ENCODE measurements at places on chromosomes 12 and 14. TPM values are rescaled to one million over a fixed set of nuclear protein-coding genes. Genes with fewer than 3 reads are reported as not detected.

The INHBC gene
- not detected for total RNA-seq

The KRT77 gene
- not detected for total RNA-seq

The GSG1 gene
- not detected for total RNA-seq

The ASB2 gene
- total RNA-seq, result 1.3 TPM

The LMBR1L gene
- total RNA-seq, result 37.6 TPM

The TOGARAM1 gene
- 22.9 TPM for total RNA-seq

The CYP46A1 gene
- 1.6 TPM for total RNA-seq

GRCh38 chr12:108642269-108642870 is 8.7 kb upstream of the SELPLG start:
- DNase-seq, result no peak

GRCh38 chr14:24313913-24314312 is 2.6 kb downstream of the LTB4R start:
- DNase-seq, result no peak

GRCh38 chr14:68685419-68686204 is 107.3 kb downstream of the ZFP36L1 start:
- no peak for DNase-seq

- no peak for DNase-seq
These were observed 259.7 kb downstream of the AACS start for GRCh38 chr12:125324861-125325490.

- no peak for DNase-seq
These were observed 82.7 kb downstream of the GRIP1 start for GRCh38 chr12:66596199-66596598.

DNA sequence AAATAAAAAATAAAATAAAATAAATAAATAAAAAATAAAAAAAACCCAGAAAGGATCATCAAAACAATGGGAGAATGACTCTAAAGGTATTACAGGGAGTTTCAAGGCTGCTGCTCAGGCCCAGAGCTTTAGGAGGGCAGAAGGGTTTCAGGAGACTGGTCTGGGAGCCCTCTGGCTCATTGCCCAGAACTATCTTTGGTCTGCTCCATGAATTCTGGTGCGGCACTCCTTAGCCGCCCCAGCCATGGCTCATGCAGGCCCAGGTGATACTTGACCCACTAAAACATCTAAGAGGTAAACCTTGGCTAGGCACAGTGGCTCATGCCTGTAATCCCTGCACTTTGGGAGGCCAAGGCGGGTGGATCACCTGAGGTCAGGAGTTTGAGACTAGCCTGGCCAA is 14.7 kb upstream of the TMED10 start:
- no peak for DNase-seq

GRCh38 chr12:110314308-110314707 is 33.3 kb downstream of the ATP2A2 start:
- DNase-seq, result no peak

GRCh38 chr12:95918194-95918993 is 24.0 kb downstream of the CCDC38 start:
- no peak for DNase-seq

GRCh38 chr12:34244608-34245007 is 222.3 kb downstream of the ALG10 start:
- DNase-seq, result no peak

DNA sequence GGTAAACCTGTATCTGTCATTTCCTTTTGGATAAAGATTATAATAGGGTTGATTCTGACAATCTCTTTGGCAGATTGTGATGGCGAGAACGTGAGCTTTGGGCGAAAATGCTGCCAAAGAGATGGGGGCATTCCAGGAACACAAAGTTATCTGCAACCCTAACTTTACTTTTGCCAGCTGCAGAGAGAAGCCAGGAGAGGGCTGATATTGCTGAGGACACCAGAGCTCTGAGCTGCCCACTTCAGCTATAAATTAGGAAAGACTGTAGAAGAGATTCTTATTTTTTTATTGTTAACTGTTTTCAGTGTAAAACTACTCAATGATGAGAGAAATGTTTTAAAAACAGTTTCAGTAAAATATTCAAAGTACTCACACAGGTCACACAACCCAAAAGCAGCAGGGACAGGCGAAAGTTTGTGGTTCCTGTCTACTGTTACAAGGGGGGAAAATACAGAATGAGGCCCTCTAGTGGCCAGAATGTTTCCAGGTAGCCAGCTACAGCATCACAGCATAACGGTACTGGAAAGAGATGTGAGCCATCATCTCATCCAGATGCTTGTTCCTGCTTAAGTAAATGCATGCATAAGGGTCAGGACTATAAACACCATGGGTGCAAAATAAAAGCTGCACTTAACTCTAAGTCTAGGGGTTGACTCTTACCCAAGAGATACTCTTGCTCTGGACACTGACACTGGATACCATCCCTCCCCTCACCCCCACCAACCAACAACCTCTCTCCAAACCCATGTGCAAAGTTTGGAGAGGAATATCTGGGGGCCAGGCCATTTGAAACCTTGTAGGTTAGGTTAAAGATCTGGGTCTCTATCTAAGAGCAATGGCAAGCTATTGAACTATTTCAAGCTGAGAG is 498.4 kb downstream of the RMST start:
- no peak for DNase-seq

GRCh38 chr12:111260732-111261131 is 108.2 kb downstream of the PHETA1 start:
- no peak for DNase-seq

GRCh38 chr14:75469606-75470237 is 41.9 kb downstream of the JDP2 start:
- peak; percentile 64 for DNase-seq
